Muscle of leg (tissue), 16 donors: ENCODE measurements at places on chromosomes 6 and 20. TPM values are rescaled to one million over a fixed set of nuclear protein-coding genes. Genes with fewer than 3 reads are reported as not detected.
A peak's percentile ranks its signal among the peaks of the same experiment; 100 is the strongest.

DNA sequence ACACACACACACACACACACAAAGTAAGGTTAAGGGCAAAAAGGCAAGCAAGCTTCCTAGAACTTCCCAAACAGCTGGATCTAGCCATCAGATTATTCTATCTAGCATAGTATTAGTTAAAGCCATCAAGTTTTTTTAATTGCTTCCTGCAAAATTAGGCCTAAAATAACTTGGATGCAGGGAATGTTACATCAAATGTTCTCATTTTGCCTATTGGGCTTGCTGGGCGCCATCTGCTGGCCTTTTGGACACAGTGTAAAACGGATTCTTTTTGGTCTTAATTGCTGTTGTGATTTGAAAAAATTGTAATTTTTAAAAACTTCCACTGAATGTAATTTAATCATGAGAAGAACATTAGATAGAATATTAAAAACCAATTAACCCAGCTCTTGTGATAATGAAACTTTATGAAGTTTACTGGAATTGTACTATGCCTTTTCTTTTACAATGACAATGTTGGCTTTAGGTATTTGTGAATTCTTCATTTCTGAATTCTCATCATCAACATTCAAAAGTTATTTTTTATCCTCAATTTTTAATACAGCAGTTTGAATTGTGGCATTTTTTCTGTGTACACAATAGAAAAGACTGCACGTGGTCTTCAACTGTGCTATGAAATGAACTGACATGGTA, 6.8 kb downstream of the MKKS start:
- no peak overlapping the region for H3K27ac ChIP-seq
- no peak overlapping the region for H3K4me3 ChIP-seq
- peaks cover 6% of the 10 kb centered on the region for H3K36me3 ChIP-seq
- DNase-seq, result peak; percentile 68

GRCh38 chr6:69827276-69827893, 30.6 kb upstream of the LMBRD1 start:
- H3K27me3 ChIP-seq, result no peaks in the 10 kb centered on the region
- DNase-seq, result no peak
- H3K27ac ChIP-seq, result no peak overlapping the region
- H3K4me1 ChIP-seq, result no peaks in the 10 kb centered on the region
- H3K36me3 ChIP-seq, result no peaks in the 10 kb centered on the region
- H3K4me3 ChIP-seq, result no peak overlapping the region

GRCh38 chr6:153618371-153619322, 420.4 kb upstream of the OPRM1 start:
- no peak overlapping the region for H3K4me3 ChIP-seq
- no peak overlapping the region for H3K27ac ChIP-seq
- H3K4me1 ChIP-seq, result no peaks in the 10 kb centered on the region
- DNase-seq, result peak; percentile 45

- H3K4me3 ChIP-seq, result no peak overlapping the region
- H3K4me1 ChIP-seq, result no peaks in the 10 kb centered on the region
- no peaks in the 10 kb centered on the region for H3K36me3 ChIP-seq
- no peaks in the 10 kb centered on the region for H3K27me3 ChIP-seq
- DNase-seq, result no peak
- no peak overlapping the region for H3K27ac ChIP-seq
Measured at GRCh38 chr6:137286916-137287315, 67.7 kb upstream of the IFNGR1 start.

DNA sequence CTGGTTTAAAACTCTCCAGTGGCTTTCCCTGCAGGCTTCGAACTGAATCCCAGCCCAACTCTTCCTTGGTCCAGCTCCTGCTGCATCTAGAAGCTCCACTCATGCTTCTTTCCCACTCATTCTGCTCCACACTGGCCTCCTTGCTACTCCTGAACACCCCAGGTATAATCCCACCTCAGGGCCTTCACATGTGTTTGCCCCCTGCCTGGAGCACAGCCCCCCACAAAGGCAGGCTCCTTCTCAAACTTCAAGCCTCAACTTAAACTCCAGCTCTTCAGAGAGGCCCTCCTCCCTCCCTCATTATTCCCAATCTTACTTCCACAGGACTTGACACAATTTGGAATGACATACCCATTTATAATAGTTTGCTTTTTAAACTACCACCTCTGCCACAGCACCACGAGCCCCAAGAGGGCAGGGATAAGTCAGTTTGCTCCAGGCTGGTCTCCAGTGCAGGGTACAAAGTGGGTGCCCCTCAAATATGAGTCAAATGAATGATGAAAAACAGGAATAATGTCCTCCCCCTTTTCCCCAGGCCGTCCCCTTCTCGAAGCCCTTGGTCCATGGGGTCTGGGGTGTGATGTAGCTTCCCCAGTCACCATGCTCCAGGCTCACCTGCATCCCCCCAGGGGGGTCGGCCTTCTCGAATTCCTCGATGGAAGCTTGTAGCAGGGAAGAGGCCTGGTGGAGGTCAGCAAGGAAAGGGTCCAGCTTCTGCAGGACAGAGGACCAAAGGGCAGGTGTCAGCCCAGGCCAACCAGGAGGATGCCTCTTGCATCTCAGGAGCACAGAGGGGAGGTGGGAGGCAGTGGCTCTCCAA, 37.4 kb downstream of the KIAA1755 start:
- H3K36me3 ChIP-seq, result no peaks in the 10 kb centered on the region
- no peak overlapping the region for H3K27ac ChIP-seq
- H3K4me1 ChIP-seq, result peaks cover 4% of the 10 kb centered on the region
- DNase-seq, result no peak

DNA sequence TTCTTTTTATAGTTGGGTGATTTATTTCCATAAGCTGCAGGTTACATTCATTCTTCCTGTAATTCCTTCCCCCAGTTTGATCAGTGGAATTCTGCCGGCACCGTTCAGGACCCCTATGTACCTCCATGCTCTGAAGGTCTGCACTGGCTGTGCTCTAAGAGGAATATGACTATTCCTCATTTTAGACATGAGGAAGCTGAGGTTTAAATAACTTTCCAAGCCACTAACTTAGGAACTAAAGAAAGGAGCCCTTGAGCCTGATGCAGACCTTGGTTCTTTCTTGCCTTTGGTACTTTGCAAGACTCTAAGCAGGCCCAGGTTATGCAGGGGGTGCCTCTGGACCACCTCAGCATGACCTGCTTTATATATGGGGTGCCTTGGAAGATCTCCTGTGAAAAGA, 318.5 kb downstream of the QKI start:
- H3K4me1 ChIP-seq, result peaks cover 34% of the 10 kb centered on the region
- H3K36me3 ChIP-seq, result no peaks in the 10 kb centered on the region
- no peaks in the 10 kb centered on the region for H3K27me3 ChIP-seq
- no peak for DNase-seq
- H3K27ac ChIP-seq, result no peak overlapping the region
- H3K4me3 ChIP-seq, result no peak overlapping the region

DNA sequence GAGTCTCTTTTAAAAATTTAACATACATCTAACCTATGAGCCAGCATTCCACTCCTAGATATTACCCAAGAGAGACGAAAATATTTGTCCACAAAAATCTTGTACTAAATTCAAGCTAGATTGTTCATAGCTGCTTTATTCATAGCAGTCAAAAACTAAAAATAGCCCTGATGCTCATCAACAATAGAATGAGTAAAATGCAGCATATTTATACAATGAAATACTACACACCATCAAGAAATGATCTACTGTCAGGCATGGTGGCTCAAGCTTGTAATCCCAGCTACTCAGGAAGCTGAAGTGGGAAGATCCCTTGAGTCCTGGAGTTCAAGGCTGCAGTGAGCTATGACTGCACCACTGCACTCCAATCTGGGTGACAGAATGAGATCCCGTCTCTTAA, 22.0 kb upstream of the SRC start:
- H3K27me3 ChIP-seq, result no peaks in the 10 kb centered on the region
- no peak overlapping the region for H3K4me3 ChIP-seq
- peak overlapping the region; percentile 55 for H3K27ac ChIP-seq
- peaks cover 5% of the 10 kb centered on the region for H3K36me3 ChIP-seq
- DNase-seq, result peak; percentile 68

DNA sequence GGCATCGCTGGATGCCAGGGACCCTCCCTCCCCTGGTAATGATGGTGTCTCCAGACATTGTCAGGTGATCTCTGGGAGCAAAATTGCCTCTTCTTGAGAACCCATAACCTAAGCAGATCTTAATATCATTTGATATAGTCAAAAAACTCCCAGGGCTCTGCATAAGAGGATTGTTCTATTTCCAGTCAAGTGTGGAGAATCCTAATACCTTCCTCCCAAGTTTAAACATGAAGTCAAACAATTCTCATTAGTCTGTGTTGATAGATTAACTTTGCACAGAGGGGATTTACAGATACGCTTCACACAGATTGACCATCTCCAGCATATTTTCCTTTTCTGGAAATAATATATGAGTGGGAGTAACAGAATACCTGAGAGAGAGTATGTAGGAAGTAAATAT, 10.5 kb downstream of the EYA4 start:
- no peaks in the 10 kb centered on the region for H3K27me3 ChIP-seq
- no peak overlapping the region for H3K27ac ChIP-seq
- DNase-seq, result no peak

- no peaks in the 10 kb centered on the region for H3K4me1 ChIP-seq
- DNase-seq, result no peak
- no peaks in the 10 kb centered on the region for H3K27me3 ChIP-seq
- no peak overlapping the region for H3K4me3 ChIP-seq
- H3K36me3 ChIP-seq, result peaks cover 14% of the 10 kb centered on the region
- no peak overlapping the region for H3K27ac ChIP-seq
Measured at GRCh38 chr6:161218222-161218621, 55.6 kb downstream of the AGPAT4 start.

GRCh38 chr6:157838718-157839430, 15.8 kb downstream of the SNX9 start:
- peak overlapping the region; percentile 29 for H3K27ac ChIP-seq
- no peaks in the 10 kb centered on the region for H3K36me3 ChIP-seq
- DNase-seq, result no peak

DNA sequence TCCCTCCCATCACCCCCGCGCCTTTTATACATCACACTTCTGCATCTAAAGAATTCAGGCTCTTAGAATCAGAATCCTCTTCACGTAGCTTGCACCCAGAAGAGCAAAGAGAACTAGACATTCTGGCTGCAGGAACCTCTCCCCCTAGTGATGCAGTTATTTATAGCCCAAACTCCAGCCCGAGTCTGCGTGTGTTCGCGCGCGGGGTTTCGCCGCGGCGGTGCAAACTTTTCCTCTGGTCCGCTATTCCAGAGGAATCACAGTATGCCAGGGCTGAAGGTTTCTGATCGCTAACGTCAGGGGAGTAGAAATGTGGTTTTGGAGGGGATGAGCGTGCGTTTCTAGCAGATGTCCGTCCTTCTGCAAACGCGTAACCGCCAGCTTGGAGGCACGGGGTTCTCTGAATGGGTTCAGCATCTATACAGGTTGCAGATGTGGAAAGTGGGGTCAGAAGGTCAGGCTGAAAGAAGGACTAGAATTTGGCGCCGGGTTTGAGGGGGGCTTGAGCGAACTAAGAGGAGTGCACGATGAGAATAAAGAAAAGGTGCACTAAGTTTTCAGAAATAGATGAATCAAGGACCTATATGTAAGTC, 1.8 kb downstream of the EPHA7 start:
- H3K27ac ChIP-seq, result peak overlapping the region; percentile 94
- peaks cover 25% of the 10 kb centered on the region for H3K27me3 ChIP-seq
- H3K4me1 ChIP-seq, result peaks cover 14% of the 10 kb centered on the region
- H3K36me3 ChIP-seq, result no peaks in the 10 kb centered on the region

DNA sequence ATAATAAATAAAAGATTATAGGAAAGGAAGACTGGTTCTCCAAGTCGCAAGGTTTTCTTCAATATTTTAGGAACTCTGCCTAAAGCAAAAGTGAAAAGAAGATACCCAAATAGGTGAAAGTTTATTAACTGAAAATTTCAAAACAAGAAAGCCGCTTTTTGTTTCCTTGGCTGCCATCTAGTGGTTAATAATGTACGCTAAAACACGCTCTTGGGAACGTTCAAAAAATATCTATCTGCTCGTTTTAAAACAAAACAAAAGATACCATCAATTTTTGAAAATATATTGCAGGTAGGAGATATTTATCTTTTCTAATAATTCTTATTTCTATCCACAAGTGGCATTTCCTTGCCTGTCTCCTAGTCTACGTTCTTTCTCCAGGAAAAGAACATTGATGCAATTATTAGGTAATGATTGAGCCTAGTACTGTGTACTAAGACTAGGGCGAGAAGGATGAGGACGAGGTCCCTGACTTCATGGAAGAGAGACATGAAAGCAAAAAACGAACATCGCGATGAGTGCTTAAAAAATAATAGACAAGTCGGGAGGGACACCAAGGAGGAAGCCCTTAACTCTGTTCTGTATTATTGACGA, 97.2 kb downstream of the SPTLC3 start:
- no peak overlapping the region for H3K4me3 ChIP-seq
- H3K27me3 ChIP-seq, result no peaks in the 10 kb centered on the region
- no peaks in the 10 kb centered on the region for H3K36me3 ChIP-seq
- no peak overlapping the region for H3K27ac ChIP-seq

- H3K27ac ChIP-seq, result no peak overlapping the region
- DNase-seq, result no peak
- H3K27me3 ChIP-seq, result peaks cover 16% of the 10 kb centered on the region
- peaks cover 4% of the 10 kb centered on the region for H3K4me1 ChIP-seq
- H3K36me3 ChIP-seq, result peaks cover 11% of the 10 kb centered on the region
Measured at GRCh38 chr6:31350196-31351032, 6.6 kb downstream of the HLA-B start.

- no peak for DNase-seq
- no peaks in the 10 kb centered on the region for H3K27me3 ChIP-seq
- H3K4me3 ChIP-seq, result no peak overlapping the region
- H3K4me1 ChIP-seq, result no peaks in the 10 kb centered on the region
- H3K27ac ChIP-seq, result no peak overlapping the region
- no peaks in the 10 kb centered on the region for H3K36me3 ChIP-seq
Measured at GRCh38 chr6:139550361-139550760, 175.9 kb upstream of the CITED2 start.

HLA-DOB gene
- 0.09 TPM for total RNA-seq

TMEM244 gene
- total RNA-seq, result 0.22 TPM

VARS1 gene
- total RNA-seq, result 21.9 TPM

BMP5 gene
- 17.6 TPM for total RNA-seq

STK4 gene
- total RNA-seq, result 11.2 TPM

NTSR1 gene
- 0.04 TPM for total RNA-seq

NEURL2 gene
- total RNA-seq, result 15.0 TPM

POM121L2 gene
- not detected for total RNA-seq

SLC25A27 gene
- 18.6 TPM for total RNA-seq

GPR63 gene
- total RNA-seq, result 2.6 TPM

HLA-DPB1 gene
- total RNA-seq, result 12.1 TPM
